ENCODE measurements at places on chromosomes 16 and 17.

- DNase-seq, result peak; percentile 60
Observed at GRCh38 chr17:34703533-34703932, 124.2 kb downstream of the TMEM132E start.

DNA sequence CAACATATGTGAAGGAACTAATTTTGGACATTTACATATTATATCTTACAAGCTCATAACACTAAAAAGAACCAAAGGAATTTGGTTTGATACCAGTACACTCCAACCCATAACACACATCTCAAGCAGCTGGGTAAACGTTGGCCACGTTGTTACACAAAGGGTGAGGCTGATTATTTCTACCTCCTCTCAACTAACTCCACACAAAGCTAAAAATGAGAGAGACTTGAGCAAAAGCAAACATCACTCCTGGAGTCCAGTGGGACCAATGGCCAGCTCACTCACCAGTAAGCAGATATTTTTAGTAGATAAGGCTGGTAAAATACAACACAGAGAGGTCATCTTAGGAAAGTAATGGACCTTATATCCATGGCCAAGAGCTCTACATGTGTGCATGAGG, 207.6 kb downstream of the MRTFB start:
- DNase-seq, result no peak

DNA sequence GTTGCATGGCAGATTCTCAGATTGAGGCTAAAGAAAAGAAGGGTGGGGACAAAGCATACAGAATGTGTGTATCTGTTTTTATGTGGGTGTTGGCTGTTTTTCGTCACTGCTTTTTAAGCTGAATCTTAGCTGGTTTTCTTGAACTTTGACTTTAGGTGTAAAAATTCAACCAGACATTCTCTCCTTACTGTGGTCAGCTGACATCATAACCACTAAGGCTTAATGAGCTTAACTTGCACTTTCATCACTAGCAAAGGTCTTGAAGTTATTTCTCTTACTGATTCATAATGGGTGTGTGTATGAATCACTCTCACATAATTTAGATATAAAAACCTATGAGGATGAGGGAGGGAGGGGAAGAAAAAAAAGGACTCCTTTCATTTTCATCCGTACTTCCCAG, 4.0 kb upstream of the CDC6 start:
- DNase-seq, result peak; percentile 96

GRCh38 chr17:77377710-77378235, 237.0 kb downstream of the SEC14L1 start:
- no peak for DNase-seq

DNA sequence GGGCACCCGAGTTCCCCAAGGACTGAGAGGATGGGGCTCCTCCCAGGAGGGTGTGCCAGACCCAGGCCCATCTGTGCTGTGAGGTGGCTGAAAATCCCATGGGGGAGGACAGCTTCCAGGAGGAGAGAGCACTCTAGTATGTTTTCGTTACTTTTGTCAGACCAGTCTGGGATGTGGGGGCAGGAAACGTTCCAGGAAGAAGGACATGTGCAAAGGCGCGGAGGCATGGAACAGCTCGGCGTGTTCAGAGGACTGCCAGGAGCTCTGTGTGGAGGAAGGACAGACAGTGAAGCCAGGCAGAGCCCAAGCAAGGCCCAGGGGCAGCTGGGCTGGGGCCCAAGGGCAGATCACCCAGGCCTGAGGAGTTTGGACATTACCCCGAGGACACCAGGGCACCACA, 7.0 kb downstream of the CA4 start:
- no peak for DNase-seq

GRCh38 chr16:72493716-72494415, 321.9 kb upstream of the PMFBP1 start:
- peak; percentile 82 for DNase-seq

- no peak for DNase-seq
Observed at GRCh38 chr16:55943267-55943666, 68.1 kb upstream of the CES5A start.

DNA sequence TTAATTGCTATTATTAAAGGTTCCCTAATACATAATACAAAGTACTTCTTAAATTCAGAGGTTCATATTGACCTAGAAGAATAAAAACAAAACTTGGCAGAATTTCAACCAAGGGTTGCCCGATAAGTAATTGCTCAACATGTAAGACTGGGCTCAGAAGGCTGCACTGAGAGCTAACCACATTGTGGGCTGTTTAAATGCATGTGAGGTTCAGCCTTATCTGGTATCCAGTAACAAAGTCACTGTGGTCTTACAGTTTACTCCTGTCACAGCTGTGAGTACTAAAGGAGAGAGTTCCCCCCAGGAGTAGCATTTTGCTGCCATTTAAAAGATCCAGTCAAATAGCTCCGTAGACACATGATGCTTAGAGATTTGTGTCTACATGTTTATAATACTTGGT, 1.6 kb upstream of the DHRS11 start:
- DNase-seq, result peak; percentile 11

DNA sequence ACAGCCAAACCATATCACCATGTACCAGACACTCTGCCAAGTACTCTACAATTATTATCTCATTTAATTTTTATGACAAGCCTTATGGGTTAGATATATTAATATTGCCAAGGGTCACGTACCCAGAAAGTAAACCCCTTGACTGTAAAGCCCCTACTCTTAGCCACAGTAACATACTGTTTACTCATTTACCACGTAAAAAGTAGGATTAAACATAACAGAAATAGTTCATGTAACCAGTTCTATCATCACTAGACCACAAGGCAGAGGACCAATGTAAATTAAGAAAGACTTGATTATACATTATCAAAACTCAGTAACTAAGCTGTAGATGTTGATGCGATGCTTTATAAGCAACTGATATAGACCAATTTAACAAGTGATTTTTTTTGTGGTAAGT, 101.5 kb upstream of the CNTNAP4 start:
- DNase-seq, result no peak

DNA sequence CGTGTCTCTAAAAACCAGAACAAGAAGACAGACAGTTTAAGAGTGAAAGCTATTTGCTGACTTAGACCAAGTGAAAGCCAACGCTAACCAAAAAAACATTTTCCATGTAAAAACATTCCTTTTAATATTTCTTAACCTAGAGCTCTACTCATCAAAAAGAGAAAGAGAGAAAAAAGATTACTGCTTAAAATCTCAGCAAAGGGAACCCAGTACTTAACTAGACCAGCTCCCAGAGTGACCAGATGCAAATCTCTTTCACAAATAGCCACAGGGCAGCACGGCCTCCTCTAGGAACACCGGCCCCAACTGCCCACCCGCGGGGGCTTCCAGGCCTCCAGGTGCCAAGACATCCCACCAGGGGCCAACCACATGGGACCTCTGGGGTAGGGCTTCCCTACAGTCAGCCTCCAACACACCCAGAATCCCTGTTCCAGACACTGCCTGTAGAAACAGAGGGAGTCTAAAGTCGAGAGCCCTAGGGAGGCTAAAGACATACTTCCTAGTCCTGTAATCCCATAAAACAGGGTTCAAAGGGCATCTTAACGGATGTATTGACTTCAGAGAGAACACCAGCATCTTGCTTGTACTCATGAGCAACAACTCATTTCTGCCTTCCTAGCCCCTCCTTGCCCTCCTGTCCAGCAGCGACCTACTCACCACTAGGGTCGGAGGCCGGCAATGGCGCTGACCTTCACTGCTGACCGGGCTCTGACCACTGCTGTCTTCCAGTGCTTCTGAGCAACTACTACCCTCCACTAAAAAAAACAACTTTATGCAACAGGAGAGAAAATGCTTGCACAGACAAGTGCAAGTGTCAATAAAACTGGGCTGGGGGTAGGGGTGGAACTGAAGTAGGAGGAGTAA, 21.3 kb downstream of the ZCCHC14 start:
- peak; percentile 44 for DNase-seq

DNA sequence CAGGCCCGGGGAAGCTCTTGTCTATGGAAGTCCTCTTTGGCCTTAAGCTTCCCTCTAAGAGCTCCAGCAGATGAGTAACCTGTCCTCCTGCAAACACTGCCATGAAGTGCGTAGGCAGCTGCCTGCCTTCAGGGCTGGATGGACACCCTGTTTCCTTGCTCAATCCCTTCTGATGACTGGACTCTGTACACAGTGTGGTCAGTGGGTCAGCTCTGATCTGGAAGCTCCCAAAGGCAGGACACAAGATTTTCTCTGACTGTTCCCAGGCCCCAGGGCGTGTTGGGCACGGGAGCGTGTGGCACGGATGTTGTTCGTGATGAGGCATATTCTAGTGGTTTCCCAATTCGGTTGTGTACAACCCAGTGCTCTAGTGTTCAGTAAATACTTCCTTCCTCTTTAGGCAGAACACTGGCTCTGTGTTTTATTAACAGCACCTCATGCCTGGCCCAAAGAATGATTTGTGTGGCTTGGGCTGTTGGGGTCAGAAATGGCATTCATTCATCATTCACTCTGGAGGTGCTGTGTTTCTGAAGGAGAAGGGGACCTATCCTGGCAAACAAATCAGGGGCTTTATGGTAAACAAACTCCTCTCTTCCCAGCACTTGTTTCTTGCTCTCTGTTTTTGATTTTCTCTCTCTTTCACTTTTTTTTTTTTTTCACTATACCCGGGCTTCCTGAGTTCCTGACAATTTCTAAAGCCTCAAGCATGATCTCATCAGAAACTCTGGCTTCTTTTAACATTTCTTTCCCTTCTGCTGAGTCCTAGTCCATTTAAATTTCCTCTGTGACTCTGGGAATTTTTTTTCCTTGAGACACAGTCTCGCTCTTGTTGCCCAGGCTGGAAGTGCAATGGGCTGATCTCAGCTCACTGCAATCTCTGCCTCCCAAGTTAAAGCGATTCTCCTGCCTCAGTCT, 12.0 kb upstream of the RNF157 start:
- DNase-seq, result peak; percentile 99

DNA sequence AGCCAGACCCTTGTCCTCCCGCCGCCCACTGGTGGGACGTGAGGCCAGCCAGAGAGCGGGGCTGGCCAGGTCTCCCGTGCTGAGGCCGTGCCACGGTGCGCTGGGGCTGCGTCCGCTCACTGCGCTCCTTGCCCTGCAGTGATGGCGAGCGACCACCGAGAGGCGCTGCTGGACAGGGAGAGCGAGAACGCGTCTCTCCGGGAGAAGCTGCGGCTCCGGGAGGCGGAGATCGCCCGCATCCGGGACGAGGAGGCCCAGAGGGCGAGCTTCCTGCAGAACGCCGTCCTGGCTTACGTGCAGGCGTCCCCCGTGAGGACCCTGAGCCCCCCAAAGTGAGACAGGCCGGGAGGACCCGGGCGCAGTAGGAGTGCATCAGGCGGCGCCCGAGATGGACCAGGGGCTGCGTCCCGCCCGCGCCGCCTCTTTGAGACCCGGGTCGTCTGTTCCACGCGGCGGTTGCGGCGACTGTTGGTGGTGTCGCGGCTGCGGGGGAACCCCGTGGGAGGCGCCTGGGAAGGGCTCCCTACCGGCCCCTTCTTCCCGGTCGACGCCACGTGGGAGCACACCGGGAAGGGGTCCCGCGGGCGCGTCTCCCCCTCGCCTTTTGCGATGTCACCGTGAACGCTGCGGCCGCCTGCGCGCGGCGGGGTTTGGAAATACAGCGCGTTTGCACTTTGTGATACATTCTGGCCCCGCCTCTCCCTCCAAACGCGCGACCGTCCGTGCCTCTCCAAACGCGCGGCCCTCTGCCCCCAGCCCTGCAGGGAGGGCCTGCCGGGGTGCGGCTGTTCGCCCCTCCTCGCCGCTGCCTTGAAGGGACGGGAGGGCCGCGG, 792 bp upstream of the RAC3 start:
- peak; percentile 93 for DNase-seq

DNA sequence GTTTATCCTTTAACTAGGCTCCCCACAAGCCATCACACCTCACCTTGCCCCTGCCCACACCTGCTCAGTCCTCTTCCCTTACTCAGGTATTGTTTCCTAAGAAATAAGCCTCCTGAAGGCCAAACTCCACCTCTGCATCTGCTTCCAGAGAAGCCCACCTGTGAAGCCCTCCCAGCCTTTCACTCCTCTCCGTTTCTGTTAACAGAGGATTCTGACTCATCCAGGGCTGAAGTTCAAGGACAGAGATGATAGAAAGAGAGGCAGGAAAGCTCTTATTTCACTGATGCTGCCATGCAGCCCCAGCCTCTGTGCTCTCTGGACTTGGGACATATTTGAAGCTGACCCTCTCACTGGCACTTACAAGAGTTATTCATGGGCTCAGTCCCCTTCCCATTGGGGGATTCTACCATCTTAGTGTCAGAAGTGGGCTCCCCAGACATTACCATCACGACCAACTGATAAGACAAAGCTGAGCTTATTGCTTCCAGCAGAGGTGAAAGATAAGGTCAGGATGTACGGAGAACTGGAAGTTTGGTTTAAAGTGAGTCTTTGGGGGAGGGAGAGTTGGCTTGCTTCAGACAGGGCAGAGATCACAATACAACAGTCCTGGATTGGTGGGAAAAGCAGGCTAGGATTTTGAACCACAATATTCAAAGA, 35.3 kb upstream of the XYLT2 start:
- peak; percentile 21 for DNase-seq

DNA sequence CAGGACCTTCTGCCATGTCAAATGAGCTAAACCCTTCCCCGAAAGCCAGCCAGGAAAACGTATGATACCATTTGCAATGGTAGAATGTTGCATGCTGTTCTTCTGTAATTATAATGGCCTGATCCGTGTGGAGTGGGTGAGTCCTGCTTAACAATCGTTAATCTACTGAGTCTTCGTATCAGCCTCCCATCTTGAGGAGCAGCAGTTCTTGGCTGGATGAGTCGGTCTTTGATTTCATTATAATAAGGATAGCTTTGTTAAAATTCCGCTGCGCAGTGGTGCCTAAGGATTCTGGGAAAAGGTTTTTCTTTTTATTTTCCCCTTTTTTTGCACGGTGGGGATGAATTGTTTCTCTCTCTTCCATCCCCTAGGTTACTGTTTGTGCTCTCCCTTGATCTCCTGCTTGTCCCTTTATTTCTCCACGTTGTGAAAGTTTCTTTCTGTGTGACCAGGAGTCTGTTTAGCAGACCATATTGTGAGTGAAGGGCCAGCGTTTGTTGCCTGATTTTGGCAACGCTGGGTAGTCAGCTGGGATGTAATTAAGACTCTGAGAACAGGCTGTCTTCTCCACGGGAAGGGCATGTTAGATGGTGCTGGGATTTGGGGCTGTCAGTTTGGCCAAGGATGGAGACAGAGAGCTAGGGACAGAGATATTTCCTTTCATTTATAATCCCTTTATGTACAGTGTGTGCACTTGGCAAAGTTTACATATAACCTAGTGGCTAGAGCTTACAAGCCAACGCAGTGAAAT, 263.0 kb downstream of the FTO start:
- no peak for DNase-seq
